ENCODE measurements at places on chromosomes 11 and 22.

GRCh38 chr11:12232160-12232559 lies 121.8 kb downstream of the MICAL2 start:
- no peak for DNase-seq

GRCh38 chr11:124919898-124920297 lies 848 bp downstream of the HEPN1 start:
- no peak for DNase-seq

- DNase-seq, result no peak
These were observed 807 bp upstream of the ZNF74 start for GRCh38 chr22:20392983-20393704.

DNA sequence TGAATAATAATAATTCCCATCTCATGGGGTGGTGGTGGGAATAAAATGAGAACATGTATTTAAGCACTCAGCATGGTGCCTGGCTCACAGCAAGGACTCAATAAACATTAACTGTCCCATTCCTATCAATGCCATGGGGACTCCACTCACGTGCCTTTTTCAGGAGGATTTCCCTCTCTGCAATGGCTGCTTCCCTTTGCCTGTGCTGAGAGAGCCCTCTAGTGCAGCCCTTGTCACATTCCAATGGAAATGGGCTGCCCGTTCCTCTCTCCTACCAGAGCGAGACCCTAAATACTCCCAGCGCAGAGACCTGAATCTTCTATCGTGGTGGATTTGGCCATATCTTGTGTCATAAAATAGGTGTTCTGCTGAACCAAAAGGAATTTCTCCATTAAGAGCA lies 621.5 kb upstream of the B3GAT1 start:
- peak; percentile 64 for DNase-seq

GRCh38 chr22:45726081-45726480 lies 54.4 kb downstream of the ATXN10 start:
- no peak for DNase-seq

DNA sequence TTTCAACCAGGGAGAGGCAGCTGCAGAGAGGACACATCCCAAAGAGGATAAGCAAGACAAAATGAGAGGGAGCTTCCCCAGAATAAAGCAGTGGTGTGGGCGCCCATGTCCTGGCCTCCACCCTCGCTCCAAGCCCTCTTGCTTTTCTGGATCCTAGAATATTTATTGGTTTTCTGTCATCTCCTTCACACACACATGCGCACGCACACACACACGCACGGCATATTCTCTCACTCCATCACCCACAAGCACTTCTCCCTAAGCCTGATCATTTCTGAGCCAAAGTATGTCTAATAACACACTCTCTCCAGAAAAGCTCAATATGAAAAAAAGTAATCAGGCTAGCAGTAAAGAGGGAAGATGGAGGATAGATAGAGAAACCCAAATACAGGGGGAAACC lies 7.6 kb downstream of the IGSF9B start:
- DNase-seq, result no peak

DNA sequence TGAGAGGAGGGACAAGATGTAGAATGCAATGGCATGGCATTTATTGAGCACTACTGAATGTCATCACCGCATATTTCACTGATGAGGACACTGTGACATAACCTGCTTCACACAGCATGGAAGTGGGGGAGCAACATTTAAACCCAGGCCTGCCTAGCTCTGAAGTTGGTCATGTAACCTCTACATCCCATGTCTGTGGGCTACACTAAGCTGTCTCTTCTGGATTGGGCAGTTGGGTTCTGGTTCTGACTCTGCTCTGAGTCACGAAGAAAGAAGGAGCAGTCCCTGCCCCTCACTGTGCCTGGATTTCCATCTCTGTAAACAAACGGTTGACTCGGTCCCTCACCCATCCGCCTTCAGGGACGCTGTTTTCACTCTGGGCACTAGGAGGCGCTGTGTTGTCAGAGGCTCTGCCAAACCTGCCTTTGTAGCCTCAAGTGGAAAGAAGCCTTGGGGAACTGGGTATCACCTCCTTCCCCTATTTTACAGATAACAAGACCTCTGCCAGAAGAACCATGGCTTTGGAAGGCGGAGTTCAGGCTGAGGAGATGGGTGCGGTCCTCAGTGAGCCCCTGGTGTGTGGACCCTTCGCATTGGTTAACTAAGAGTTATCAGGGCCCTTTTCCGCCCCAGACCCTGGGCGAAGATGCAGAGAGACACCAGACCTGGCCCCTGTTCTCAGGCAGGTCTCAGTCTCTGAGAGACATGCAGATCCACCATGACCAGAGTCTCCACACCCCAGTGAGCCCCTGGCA lies 12.7 kb upstream of the ARHGEF17 start:
- DNase-seq, result peak; percentile 88

DNA sequence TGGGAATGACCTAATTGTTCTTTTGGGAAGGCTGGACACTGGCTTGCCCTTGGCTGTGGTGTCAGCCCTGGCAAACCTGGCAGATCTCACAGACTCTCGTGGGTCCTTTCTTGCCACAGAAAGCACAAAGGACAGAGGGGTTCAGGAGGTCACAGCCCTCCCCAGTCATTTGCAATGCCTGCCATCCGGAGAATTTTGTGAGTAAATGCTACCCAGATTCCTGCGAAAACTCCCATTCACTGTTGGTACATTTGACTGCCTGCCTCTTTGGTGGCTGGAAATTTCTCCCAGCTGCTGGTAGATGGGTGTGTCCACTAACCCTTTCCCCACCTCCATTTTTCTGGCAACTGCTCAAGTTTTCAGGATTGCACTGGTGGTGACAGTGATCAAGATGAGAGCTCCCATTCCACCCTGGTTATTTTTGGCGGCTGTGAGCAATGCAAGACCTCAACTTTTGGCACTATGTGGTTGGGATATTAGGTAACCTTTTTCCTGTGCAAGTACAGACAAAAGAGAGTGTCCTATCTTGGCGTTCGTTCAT lies 155.7 kb downstream of the NAV2 start:
- DNase-seq, result no peak

DNA sequence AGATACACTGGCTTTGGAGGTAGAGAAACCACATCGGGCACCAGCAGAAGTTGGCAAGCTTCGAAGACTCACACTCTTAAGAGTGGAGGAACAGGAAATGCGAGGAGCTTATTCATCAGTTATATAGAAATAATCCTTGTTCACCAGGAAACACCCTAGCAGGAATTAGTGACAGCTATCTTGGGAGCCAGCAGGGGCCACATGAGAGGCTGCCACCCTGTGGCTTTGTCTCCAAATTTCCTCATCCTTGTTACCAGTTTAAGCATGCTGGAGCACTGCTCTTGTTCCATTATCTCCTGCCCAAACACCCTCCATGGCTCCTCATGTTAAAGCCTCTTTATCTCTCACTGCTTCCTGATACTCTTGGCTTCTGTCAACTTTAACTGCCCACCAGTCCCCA lies 131.0 kb downstream of the PLEKHA7 start:
- DNase-seq, result no peak

DNA sequence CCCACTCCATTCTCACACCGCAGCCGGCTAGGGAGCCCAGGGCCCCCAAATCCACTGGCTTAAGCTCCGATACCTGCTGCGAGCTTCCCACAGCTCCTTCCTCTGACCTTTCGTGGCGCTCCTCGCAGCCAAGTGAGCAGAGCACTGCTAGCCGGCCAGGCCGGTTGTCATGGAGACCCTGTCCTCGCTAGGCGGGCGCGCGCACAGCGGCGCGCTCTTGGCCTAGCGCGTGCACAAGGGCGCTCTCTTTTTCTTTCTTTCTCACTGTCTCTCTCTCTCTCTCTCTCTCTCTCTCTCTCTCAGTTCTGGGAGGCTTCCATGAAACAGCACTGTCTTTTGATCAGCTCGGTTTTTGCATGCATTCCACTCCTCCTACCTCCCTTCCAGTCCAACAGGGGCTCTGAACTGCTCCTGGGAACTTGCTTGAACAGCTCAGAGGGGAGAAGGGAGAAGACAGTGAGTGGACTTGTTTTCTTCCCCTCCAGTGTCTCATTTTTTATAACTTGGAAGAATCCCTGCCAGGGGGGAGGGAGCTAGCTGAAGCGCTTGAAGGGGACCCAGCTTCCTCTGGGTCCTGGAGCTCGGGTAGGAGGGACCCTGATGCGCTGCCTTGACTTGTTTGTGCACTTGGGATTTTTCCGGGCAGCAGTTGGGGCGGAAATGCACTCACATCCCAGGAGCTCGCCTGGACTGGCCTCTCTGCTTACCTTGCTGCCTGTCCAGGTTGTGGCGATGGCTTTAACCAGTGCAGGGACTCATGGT lies 100.3 kb upstream of the AKIP1 start:
- DNase-seq, result peak; percentile 90

DNA sequence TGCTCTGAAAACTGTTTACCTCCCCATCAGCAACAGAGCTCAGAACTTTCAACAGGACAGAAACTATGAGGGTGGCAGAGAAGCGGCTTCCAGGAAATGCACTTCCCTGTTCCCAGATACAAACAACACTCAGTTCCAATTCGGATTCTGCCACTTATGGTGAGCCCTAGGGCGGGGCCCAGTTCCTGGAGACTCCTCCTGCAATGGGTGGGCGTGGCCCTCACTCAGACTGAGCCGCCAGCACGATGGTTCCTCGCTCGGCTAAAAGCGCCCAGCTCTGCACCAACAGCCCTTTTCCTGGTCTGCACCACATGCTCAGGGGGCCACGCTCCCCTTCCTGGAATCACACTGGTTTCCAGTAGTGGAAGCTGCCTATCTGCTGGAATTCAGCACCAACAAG lies 314.1 kb downstream of the CTTN start:
- DNase-seq, result no peak

DNA sequence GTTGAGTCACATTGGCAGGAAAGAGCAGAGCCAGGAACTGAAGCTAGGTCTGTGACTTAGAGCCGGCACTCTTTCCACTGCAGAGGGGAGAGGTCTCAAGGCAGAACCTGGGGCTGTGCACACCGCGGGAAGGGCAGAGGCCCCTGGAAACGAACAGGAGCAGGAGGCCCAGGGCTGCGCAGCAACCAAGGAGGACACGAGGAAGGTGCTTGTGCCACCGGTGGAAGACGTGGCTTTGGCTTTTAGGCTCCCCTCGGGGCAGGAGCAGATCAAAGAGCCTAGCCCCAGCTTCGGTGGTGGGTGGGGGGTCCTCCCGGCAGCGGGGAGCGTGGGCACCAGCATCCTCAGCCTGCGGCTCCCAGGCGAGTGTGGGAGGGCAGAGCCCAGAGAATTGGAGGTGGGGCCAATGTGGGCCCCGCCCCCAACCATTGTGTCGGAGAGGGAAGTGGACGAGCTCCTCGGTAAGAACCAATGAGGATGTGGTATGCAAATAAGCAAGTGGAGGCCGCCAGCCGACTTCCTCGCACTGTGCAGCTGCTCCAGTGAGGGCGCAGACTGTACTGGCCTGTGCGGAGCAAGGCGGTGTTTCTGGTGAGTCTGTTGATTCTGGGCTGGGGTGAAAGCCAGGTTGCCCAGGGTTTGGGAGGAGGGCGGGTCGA lies at the start of gene CCDC116:
CCDC116 (plus strand) TSS at position 524 of the 659 bp plus-strand sequence. CDS start 422 bp downstream, outside the sequence.
- DNase-seq, result no peak

DNA sequence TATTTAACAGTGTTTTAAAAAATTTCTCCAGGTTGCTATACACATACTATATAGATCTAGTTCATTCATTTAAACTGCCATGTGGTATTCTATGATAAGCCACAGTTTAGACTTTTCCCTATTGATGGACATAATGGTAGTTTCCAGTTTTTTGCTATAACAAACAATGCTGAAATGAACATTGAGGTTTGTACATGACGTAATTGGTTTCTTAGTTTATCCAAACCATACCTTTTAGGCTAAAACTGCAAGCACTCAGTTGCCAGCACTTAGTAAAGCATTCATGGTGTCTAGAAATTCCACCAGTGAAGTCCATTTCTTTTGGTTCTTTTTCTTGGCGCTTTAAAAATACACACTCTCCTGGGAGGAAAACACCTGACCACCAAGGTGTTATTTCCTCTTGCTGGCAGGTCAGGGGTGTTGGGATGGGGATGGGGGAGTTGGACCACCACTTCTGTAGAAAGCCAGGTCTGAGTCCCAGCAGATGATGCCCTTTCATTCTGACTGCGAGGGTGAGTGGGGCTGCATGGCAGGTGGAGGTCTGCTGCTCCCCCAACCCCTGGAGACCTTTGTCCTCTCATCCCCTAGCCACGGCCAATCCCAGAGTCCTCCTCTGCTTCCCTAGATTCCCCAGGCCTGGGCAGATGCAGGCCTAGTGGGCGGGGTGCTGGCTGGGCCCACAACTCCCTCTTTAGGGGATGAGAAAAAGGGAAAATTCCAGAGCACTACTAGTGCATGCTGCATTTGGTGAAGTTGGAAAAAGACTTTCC lies 41.1 kb downstream of the C11orf91 start:
- DNase-seq, result no peak

- no peak for DNase-seq
These were observed 34.4 kb downstream of the PRMT3 start for GRCh38 chr11:20421946-20422345.

GRCh38 chr11:134613646-134614045 lies 201.6 kb upstream of the B3GAT1 start:
- DNase-seq, result peak; percentile 37

DNA sequence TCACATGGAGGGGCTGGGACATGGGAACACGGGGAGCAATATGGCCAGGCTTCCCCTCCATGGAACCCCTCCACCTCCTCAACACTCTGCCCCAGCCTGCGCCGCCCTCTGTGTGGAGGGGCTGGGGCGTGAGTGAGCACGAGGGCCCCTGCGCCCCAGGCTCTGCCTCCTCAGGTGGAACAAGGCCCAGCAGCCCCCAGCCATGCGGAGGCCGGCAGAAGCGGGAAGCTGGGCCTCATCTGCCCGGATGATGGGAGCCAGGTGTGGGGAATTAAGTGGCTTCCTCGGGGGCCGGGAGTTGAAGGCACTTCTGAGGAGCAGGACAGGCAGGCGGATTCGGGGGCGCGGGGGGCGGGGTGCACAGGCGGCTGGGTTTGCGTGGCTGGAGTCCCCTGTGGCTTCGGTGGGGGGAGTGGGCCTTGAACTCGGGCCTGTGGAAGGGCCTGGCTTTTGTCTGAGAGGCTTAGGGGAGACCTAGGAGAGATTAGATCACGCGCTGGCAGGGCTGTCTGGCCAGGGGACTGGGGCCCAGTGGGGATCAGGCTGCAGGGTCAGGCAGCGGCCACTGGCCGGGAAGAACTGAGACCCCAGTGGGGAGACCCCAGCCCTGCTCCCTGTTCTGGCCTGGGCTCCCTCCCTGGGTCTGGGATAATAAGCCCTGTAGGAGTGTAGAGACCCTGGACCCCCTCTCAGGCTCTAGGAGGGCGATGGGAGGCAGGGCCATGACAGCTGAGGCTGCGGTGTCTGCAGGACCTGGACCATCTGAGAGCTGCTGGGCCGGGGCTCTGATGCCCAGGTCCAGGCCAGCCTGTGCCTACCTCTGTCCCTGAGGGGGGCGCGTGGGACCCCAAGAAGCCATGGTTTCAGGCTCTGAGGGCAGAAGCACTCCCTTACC lies 13.3 kb downstream of the PRR33 start:
- DNase-seq, result no peak

GRCh38 chr11:89490981-89491690 lies at the start of gene NOX4:
Gene NOX4 (minus strand): TSS chr11:89491375. CDS start chr11:89491246, 129 bp downstream.
- peak; percentile 87 for DNase-seq

Measured in ecto neural progenitor cell (in vitro differentiated cells).